ENCODE measurements at places on chromosomes 7 and 10.

DNA sequence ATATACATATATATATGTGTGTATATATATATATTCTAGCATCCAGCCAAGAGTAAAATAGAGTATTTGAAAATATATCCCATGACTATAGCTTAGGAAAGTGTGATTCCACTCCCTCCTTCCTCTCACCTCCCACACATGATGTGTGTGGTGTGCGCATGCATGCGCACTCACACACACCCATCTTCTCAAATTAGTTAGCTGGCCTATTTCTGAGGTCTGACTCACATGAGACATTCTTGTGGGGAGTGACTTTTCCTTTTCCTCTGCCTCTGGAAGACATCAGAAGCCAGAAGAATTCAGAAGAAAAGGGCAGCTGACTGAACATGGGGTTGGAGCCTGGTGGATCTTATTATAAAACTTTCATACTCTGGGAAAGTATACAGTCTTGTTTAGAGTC is 793.5 kb upstream of the ZNF722 start:
- DNase-seq = no peak

GRCh38 chr7:5077740-5078139 is 32.1 kb downstream of the RBAK start:
- no peak for DNase-seq

GRCh38 chr7:112272921-112273561 is 66.5 kb downstream of the ZNF277 start:
- no peak for DNase-seq

DNA sequence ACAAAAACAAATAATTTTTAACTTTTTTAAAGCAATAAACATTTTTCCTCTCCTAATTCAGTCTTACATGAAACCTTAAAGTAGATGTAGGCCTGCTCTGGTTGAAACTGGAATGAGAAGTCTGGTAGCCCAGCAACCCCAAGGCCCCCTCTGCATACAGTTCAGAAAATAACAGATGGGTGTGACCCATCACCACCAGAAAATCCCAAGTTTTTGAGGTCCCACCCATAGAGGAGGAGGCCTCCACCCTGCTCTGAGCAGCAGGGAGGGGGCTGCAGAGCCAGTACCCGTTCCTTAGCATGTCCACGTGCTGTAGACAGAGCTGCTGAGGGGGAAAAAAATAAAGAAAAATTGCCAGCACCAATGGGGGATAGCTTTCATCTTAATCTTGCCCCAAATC is 122.7 kb downstream of the WNT2 start:
- DNase-seq = no peak

- DNase-seq = no peak
These were observed 113.0 kb downstream of the SGMS1 start for GRCh38 chr10:50510517-50511473.

DNA sequence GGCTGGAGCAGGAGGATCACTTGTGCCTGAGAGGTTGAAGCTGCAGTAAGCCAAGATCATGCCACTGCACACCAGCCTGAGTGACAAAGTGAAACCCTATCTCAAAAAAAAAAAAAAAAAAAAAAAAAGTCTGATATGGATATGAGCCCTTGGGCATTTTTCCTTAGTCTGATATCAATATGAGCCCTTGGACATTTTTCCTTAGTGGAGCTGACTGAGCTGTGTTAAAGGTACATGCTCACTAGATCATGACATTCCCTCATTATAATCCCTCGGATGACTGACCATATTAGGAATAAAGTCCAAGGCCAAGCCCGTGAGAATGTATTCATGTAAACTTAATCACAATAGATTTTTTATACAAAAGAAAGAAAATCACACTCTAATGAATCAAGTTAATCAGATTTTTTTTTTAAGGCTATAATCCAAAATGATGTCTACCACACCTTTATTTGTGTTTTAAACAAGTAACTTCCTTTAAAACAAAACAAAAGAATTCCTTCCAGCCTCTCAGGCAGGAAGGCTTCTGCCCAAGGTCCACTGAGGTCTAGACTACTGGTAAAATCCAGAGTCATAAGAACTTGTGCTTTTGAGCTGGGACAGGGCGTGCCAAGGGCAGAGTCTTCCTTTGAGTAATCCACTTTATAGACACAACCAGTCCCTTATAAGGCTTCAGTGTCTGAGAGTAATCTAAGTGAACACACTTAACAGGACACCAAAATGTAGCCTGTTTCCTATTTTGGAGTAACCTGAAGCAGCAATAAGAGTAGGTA is 5.5 kb downstream of the PPA1 start:
- no peak for DNase-seq

DNA sequence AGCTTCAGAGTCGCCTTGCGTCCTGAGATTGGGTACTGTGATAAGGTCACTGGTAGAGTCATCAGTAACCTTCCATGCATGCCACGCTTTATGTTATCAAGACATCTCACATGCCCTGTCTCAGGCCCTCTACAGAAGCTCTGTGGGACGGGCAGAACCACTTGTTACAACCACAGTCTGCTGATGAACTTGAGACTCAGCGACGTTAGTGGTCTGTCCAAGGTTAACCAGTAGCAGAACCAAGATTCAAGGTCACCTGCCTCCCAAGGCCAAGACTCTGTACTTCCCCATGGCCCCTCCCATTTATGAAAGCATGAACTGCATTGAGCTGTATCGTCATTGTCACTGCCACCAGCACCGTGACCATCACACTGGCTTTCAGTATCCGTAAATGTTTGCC is 15.0 kb downstream of the IQCE start:
- DNase-seq = no peak

GRCh38 chr10:104254493-104255310 is at the start of gene GSTO1:
TSS of gene GSTO1 (plus strand) at chr10:104254892. CDS start at chr10:104254929, 37 bp downstream.
- peak; percentile 35 for DNase-seq

GRCh38 chr7:135169141-135169963 is 1.2 kb downstream of the CYREN start:
- DNase-seq = peak; percentile 11

DNA sequence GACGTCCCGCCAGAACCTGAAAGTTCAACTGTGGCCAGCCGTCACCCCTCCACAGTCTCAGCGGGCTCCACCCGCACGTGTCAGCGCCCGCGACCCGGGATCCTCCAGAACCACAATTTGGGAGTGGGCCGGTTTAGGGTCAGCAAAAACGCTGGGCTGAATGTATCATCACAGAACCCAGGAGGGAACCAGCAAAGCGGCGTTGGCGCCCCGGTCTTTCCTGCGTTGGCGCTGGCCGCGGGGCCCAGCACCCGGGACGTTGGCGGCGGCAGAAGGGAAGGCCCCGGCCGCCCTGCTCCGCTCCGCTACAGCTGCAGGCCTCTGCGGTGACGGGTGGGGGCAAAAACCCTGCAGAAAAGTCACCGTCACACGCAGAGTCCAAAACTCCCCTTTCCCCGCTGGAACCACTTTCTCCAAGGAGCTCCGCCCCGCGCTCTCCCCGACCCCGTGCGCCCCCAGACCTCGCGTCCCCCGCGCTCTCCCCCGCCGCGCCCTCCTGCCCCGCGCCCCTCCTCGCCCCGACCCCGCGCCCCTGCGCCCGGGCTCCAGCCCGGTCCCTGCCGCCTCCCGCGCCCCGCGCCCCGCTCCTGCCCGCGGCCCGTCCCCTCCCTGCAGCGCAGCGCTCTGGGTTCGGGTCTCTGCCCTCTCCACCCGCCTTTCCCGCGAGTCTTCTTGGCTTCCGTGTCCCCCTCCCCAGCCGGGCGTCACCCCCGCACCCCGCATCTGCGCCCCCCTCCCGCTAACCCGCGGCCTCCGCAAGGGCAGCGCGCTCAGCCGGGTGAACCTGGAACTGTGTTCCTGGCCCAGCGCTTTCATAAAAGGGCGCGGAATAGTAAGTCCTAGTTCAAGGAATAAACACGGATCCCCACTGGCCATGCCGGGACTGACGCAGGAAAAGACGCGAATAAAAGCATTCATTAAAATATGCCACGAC is 24.0 kb upstream of the RNF32 start:
- DNase-seq = no peak

GRCh38 chr10:2047679-2048078 is 310.4 kb upstream of the ADARB2 start:
- DNase-seq = no peak

DNA sequence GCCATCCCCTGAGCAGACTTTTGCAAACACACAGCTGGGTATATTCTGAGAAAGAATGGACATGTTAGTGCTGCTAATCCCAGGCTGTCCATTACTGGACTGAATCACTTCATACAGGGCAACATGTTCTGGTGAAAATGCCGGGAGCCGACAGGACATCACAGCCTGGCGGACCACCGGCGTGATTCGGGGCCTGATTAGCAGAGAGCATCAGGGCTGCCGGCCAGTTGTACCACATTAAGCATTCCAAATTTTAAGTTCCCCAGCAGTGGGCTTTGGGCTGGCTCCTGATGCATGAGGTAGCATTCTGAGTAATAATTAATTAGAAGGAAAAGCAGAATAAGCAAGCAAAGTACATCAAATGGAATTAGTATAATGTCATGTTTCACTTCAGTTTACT is 229.0 kb downstream of the GRID1 start:
- DNase-seq = no peak

GRCh38 chr10:81021428-81022129 is 483.9 kb downstream of the SH2D4B start:
- DNase-seq = no peak

DNA sequence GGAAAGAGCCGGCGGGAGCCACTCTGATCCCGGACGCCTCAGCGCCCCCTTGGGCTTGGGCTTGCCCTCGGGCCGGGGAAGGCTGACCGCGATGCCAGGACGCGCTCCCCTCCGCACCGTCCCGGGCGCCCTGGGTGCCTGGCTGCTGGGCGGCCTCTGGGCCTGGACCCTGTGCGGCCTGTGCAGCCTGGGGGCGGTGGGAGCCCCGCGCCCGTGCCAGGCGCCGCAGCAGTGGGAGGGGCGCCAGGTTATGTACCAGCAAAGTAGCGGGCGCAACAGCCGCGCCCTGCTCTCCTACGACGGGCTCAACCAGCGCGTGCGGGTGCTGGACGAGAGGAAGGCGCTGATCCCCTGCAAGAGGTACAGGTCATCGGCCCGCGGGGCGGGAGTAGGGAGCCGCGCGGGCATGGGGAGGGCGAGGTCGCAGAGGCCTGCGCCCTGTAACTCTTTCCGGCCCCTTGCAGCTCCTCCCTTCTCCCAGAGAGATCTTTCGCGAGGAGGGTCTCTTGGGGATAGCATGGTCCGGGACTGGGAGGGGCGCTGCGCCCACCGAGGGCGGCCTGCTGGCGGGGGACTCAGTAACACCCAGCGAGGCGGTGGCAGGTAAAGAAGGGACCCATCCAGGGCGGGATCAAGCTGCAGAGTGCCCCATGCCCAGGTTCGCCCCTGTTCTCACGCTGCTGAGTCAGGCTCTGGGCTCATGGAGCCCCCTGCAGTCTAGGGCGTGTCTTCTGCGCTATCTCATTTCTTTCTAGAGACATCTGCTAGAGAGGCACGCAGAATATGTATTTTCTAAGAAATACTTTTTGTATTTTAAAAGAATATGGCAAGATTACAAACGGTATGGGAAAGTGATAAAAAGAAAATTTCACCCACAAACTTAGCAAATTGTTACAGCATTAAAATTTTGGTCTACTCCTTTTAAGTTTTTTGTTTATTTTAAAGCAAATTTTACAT is 687 bp downstream of the EPDR1 start:
- DNase-seq = no peak

DNA sequence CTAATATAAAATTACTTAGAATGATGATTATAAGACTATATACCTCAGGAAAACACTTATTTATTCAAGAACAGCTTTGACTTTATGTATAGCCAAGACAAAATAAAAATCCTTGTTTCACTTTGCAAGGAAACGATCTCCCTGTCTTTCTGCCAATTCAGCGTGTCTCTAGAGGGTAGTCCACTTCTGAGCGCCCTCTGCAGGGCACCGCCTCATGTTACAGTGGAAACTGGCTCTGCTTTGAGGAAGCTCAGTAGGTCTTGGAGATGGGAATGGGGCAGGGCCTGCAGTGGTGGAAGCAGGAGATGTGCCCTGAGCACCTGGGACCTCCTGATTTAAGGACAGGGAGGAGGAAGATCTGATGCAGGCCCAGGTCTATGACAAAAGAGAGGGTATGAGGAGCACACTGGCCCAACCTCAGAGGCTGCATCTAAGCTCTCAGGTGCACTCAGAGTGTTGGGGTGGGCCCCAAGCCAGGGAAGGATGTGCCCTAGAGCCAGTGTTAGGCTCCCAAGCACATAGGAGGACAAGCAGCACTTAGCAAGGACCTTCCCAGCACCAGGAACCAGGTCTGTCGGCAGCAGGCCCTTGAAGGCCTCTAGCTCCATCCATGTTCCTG is 481.0 kb downstream of the TNS3 start:
- no peak for DNase-seq

- DNase-seq = no peak
These were observed 345.6 kb upstream of the LRGUK start for GRCh38 chr7:133781486-133782090.

DNA sequence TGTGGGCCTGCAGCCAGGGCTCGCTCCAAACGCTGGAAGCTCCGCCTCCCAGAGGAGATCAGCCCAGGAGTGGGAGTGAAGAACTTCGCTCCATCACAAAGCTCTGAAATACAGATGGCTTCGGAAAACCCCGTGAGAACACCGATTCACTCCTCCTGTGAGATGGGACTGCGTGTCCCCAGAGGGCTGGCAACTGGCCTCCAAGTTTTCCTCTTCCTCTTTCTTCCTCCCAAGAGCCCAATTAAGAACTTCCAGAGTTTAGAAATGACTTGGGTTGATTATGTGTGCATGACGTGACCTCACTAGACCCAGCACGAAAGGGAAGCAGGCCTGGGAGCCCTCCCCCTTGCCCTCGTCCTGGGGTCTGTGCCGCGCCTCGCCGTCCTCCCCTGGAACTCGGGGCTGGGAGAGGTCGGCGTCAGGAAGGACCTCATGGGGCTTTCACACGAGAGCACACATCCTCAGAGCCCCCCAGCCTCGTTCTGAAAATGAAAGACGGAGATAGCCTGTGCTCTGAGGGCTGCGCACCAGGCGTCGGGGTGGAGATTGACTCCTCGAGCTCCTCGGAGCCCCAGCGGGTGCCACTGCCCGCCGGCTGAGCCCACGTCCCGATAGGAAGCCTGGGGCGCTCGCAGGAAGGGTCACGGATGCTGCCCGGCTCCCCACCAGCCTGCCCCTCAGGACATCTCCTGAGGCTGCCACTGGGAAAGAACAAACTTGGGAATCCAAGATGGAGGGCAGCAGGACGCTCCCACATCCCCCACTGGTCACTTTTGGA is 37.8 kb downstream of the PTPRN2 start:
- no peak for DNase-seq

DNA sequence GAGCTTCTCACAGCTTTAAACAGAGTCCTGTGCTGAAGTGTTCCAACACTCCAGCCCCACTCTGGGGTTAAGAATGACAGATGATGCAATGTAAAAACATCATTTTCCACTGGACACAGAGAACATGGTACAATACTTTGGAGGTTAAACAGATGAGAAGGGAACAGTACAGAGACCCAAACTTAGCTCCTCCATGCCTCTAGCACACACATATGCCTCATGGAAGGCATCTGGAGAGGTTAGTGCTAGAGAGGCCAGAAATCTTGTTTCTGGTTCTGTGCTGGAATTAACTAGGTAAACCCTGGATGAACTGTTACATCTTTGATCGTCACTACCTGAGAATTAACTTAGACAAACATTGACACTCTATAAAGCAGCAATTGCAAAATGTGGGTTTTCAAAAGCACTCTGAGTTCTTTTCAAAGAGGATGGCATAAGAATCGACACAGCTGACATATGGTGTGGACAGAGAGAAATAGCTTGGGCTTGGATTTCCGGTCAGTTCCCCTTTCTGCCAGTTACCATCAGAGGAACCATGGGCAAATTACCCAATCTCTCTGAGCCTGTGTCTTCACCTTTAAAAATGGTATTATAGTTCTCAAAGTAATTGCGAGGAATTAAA is 81.9 kb downstream of the KCNMA1 start:
- DNase-seq = no peak

All from stimulated activated CD8-positive, alpha-beta memory T cell treated with anti-CD3 and anti-CD28 coated beads, Interleukin-4, amount 100 ng/mL, for 4 hours (primary cell).